ENCODE measurements at places on chromosomes 1 and 21. TPM values are rescaled to one million over a fixed set of nuclear protein-coding genes. Genes with fewer than 3 reads are reported as not detected.

- peaks cover 1% of the 10 kb centered on the region for H3K4me1 ChIP-seq
- no peak for DNase-seq
- H3K27me3 ChIP-seq = no peaks in the 10 kb centered on the region
Observed at GRCh38 chr1:46188295-46189030, 9.8 kb downstream of the POMGNT1 start.

GRCh38 chr1:167518331-167518700, at the start of gene CD247:
Gene CD247, minus strand, starts transcription at chr1:167518529. Its CDS starts 64 bp downstream, at chr1:167518465.
- H3K4me1 ChIP-seq = no peaks in the 10 kb centered on the region
- H3K27me3 ChIP-seq = peaks cover 4% of the 10 kb centered on the region
- H3K27ac ChIP-seq = no peak within 1 kb of the TSS
- no peaks in the 10 kb centered on the region for H3K36me3 ChIP-seq
- no peak for DNase-seq

Gene AUNIP
- total RNA-seq = 17.7 TPM

Gene HSD11B1
- total RNA-seq = not detected

DNA sequence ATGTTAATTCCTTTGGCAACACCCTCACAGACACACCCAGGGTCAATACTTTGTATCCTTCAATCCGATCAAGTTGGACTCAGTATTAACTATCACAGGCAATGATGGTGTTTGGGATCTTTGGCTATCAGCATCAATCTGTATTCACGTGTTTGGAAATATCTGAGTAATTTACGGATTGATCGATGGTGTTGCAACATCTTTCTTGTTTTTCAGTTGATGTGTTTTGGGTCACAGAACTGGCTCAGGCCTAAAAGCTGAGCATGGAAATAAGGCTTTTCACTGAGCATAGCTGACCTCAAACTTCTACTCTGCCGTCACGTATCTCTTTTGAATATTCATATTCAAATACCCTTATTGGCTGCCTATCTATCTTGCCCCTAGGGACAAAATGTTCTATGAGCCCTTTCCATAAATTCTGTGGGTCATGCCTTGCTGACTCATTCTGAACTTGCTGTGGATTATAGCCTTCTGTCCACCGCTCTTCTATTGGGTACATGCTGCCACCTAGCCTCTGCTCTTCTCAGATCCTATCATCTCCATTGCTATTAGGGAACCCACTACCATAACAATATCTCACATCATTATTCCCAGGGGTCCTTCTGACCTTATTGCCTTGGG, 156.0 kb downstream of the PDE4B start:
- H3K27ac ChIP-seq = no peak overlapping the region
- no peak overlapping the region for H3K4me3 ChIP-seq
- H3K27me3 ChIP-seq = no peaks in the 10 kb centered on the region
- no peaks in the 10 kb centered on the region for H3K36me3 ChIP-seq
- DNase-seq = peak; percentile 12

DNA sequence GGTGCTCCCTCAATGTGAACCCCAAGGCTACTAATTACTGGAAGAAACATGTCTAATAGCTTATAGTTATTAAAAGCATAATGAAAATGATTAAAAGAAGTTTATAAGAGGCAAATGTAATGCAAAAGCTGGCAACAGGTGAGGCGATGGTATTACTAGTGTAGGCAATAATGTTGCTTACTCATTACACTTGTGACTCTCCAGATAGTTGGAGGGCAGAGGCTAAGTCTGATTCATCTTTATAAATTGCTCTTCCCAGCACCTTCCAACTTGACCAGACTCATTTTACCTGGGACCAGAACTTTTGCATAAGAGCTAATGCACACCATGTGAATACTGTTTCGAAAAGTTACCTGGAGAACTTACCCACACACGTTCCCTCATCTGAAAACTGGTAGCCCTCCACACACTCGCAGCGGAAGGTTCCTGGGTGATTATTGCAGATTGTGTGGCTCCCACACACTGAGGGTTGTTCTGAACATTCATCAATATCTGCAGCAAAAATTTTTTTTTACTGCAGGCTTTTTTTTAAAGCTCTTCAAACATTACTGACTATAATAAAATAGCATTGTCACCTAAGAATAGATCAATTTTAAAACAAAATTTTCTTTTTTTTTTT, 48.0 kb downstream of the NID1 start:
- no peaks in the 10 kb centered on the region for H3K4me1 ChIP-seq
- H3K4me3 ChIP-seq = no peak overlapping the region
- H3K36me3 ChIP-seq = no peaks in the 10 kb centered on the region
- no peak for DNase-seq

Gene HSD3B2
- total RNA-seq = not detected

Gene CCDC17
- 2.0 TPM for total RNA-seq

- no peak overlapping the region for H3K27ac ChIP-seq
- H3K4me1 ChIP-seq = no peaks in the 10 kb centered on the region
- DNase-seq = no peak
- no peaks in the 10 kb centered on the region for H3K36me3 ChIP-seq
Observed at GRCh38 chr1:119782631-119783325, 14.1 kb upstream of the HMGCS2 start.

DNA sequence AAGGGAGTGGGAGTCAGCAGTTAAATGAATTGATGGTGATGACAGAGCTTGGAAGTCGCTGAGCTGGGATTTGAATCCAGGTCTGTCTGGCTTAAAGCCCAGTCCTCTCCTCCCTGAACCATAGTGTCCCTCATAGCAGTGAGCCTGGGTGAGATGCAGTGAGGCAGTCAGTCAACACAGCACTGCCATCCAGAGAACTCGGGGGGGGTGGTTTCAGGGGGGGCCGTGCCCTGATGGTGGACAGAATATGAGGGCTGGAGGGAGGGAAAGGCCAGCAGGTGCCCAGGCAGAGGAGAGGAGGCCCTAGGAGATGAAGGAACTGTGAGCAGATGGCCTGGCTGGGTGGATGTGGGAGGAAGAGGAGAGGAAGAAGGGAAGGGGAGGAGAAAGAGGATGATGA, 405.6 kb downstream of the PTPRU start:
- no peaks in the 10 kb centered on the region for H3K4me1 ChIP-seq
- H3K27me3 ChIP-seq = no peaks in the 10 kb centered on the region
- no peaks in the 10 kb centered on the region for H3K36me3 ChIP-seq
- DNase-seq = no peak
- H3K27ac ChIP-seq = no peak overlapping the region
- H3K4me3 ChIP-seq = no peak overlapping the region

DNA sequence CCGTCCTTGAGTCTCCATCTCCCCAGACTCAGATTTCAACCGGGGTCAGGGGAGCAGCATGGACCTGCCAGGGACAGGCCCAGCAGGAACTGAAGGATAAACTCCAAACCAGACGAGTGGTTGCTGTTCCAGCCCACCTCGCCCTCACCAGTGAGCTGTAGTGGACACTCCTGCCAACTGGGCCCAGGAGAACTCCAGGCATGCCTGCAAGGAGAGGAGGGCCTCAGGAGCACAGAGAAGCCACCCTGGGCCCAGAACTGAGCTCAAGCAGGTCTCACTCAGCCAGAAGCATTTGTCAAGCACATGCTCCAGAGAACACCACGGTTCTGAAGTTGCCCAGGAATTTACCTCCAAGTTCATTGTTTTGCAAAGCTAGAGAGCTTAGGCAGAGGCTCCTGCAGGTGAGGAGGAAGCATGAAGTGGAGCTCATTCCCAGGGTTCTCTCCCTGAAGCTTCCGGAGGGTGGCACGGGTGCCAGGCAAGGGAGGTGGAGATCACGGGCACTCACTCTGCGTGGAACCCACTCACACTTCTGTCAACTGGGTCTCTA, 61.0 kb downstream of the MATN1 start:
- no peak for DNase-seq
- no peak overlapping the region for H3K4me3 ChIP-seq
- H3K27me3 ChIP-seq = no peaks in the 10 kb centered on the region
- no peaks in the 10 kb centered on the region for H3K4me1 ChIP-seq
- no peaks in the 10 kb centered on the region for H3K36me3 ChIP-seq
